Amygdala (tissue), 56 donors: ENCODE measurements at places on chromosomes 6 and 20.

DNA sequence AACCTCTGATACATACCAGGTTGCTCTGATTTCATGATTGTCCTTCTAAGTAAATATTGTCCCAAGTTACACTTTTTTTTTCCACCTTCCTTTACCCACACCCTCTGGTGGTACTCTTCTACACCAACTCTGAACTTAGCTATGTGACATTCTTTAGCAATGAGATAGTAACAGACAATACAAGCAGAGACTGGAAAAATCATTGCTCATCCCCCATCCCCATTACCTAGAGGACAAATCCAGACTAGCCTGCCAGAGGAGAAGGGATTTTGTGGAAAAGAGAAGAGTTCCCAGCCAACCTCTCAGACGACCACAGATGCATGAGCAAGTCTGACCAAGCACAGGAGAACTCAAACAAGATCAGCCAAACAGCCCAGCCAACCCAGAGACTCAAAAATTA lies 32.8 kb upstream of the TFAP2B start:
- no peak for DNase-seq

- no peak for DNase-seq
Observed at GRCh38 chr20:34581341-34582184, 23.0 kb downstream of the MAP1LC3A start.

GRCh38 chr20:64194269-64194668 lies 30.0 kb downstream of the MYT1 start:
- DNase-seq: no peak

GRCh38 chr6:108464418-108465097 lies 96.2 kb upstream of the FOXO3 start:
- no peak for DNase-seq

GRCh38 chr6:72724545-72724944 lies 102.7 kb downstream of the KCNQ5 start:
- no peak for DNase-seq

- DNase-seq: no peak
Observed at GRCh38 chr6:6515691-6516607, 72.6 kb upstream of the LY86 start.

DNA sequence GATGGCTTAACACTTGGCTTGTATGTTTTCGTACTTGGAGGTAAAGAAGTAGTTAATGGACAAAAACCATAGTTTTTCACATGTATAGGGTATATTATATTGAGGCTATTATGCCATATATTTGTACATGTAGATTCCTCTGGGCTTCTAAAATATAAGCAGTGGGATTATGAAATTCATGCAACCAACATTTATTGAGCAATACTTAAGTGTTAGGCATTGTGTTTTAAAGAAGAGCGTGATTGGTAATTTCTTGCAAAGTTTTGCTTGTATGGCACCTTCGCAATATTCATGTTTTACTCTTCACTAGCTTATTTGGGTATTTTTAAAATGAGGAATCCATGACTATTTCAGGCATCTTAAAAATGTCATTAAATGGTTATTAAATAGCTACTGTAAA lies 2.5 kb downstream of the TULP4 start:
- no peak for DNase-seq

- no peak for DNase-seq
Observed at GRCh38 chr20:32191873-32192272, 15.7 kb downstream of the PLAGL2 start.

GRCh38 chr6:115583290-115583689 lies 477.4 kb downstream of the FRK start:
- DNase-seq: no peak

- no peak for DNase-seq
Observed at GRCh38 chr6:140811642-140812041, 1321.1 kb upstream of the GJE1 start.

GRCh38 chr6:47103931-47104330 lies 61.8 kb upstream of the ADGRF1 start:
- no peak for DNase-seq

- DNase-seq: no peak
Observed at GRCh38 chr20:38373231-38373867, 27.1 kb downstream of the LBP start.

- no peak for DNase-seq
Observed at GRCh38 chr6:43737272-43738081, 32.5 kb upstream of the VEGFA start.

GRCh38 chr20:49330701-49331615 lies 53.1 kb upstream of the ZNFX1 start:
- no peak for DNase-seq

DNA sequence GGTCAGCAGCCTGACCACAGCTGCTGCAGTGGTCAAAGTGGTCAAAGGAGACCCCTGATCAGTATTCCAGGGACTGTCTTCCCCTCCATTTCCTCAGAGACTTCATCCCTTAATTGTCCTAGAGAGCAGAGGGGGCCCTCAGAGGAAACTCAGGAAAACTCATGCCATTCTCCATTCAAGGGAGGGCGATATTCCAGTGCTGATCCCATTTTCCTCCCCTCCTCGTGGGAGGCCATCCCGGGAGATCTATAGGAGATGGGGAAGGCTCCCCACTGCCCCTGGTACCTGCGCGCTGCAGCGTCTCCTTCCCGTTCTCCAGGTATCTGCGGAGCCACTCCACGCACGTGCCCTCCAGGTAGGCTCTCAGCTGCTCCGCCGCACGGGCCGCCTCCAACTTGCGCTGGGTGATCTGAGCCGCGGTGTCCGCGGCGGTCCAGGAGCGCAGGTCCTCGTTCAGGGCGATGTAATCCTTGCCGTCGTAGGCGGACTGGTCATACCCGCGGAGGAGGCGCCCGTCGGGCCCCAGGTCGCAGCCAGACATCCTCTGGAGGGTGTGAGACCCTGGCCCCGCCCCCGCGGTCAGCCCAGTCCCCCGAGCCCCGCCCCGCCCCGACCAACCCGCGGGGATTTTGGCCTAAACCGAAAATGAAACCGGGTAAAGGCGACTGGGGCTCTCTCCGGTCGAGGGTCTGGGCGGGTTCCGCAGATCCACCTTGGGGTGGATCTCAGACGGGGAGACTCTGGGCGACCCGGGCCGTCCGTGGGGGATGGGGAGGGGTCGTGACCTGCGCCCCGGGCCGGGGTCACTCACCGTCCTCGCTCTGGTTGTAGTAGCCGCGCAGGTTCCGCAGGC lies 878 bp downstream of the HLA-C start:
- no peak for DNase-seq

- no peak for DNase-seq
Observed at GRCh38 chr6:106143665-106144064, 57.5 kb downstream of the PRDM1 start.

DNA sequence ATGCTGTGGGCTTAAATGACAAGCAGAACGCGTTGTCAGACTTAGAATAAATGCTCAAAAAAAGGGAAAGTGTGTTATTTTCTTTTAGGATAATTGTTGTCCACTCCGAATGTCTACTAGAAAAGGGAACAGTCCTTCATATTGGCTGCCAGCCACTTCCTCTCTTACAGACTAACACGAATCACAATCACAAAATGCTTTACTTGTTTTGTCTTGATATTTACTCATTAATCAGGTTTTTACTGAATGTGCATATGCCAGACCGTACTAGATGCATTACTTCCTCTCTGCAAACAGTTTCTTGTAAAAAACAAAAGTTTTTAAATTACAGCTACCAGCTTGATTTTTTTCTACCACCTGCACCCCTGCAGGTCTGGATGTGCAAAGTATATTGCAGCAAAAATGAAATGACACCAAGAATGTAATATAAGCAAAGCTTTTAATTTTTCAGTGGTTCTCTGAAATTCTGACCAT lies 821 bp downstream of the DHX35 start:
- DNase-seq: no peak

GRCh38 chr6:158109748-158110147 lies 58.3 kb downstream of the SERAC1 start:
- DNase-seq: no peak

GRCh38 chr6:130778946-130779657 lies 48.1 kb upstream of the SMLR1 start:
- DNase-seq: no peak

GRCh38 chr6:155327326-155328073 lies 13.2 kb upstream of the TFB1M start:
- no peak for DNase-seq

DNA sequence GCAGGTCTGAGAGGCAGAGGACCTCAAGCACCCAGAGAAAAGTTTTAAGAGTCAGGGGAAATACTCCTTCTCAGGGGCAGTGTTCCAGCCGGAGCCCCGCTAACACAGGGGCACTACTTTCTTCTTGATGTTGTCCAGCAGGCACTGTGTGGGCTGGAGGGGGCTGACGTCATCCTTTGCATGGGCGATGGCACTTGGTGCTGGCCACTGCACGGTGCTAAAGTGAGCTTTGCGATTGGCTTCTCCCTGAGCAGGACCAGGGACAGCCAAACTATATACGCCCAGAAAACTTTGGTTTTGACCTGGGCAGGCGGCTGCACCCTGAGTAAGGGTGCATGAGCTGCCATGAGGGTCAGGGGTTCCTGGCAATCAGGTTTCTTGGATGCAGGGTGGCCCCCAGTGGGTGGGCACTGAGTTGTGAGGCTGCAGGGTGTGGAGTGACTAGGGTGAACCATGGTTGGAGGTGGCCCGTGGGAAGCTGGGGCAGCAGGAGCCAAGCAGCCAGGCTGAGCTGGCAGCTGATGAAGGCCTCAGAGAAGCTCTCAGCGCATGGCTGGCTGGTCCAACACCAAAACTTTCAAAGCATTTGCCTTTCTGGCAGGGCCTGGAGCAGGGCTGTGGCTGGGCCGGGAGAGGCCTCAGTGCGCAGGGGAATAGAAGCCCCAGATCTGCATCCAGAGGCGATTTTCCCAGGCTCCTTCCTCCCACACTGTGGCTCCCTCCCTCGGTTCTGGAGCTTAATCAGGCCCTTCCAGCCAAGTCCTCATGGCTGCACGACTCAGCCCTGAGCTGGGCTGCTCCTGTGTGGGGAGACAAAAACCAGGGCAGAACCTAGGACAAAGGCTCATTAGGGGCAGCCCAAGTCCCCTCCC lies 18.3 kb downstream of the MRPS18A start:
- no peak for DNase-seq

DNA sequence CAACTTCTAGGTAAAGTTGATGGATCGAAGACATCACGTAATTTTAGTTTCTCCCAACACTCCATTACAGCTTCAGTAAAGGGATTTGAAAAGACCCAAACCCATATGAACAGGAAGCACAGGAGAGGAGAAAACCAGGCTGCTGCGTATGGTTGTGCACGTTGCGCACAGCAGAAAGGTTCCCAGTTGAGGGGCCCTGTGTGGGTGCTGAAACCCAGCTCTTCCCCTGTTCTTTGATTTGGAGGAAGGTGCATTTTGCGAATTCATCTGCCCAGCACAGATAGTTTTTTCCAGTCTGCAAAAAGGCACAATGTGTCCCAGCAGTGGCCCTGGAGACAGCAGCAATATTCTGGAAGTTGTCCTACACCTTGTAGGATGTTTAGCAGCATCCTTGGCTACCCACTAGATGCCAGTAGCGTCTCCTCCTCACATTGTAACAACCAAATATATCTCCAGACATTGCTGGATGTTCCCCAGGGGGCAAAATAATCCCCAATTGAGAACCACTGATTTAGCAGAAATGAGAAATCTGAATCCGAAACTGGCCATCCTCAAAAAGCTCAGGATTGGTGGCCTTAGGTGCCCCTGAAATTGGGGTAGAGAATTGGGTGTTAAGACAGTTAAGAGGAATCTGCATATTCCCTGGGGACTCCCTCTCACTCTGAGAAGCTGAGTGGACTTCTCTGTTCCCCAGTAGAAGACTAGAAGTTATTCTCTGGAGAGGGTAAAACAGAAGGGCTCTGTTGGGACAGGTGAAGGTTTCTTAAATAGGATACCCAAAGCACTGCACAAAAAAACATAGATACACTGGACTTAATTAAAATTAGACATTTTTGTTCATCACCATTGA lies 12.2 kb downstream of the SUN5 start:
- no peak for DNase-seq

- no peak for DNase-seq
Observed at GRCh38 chr6:85460154-85460920, 10.5 kb downstream of the NT5E start.
